ENCODE measurements at places on chromosomes 4 and X.

- no peak for DNase-seq
Measured at GRCh38 chr4:149322203-149322602, 493.4 kb downstream of the IQCM start.

- no peak for DNase-seq
Measured at GRCh38 chr4:61443813-61444510, 243.8 kb downstream of the ADGRL3 start.

DNA sequence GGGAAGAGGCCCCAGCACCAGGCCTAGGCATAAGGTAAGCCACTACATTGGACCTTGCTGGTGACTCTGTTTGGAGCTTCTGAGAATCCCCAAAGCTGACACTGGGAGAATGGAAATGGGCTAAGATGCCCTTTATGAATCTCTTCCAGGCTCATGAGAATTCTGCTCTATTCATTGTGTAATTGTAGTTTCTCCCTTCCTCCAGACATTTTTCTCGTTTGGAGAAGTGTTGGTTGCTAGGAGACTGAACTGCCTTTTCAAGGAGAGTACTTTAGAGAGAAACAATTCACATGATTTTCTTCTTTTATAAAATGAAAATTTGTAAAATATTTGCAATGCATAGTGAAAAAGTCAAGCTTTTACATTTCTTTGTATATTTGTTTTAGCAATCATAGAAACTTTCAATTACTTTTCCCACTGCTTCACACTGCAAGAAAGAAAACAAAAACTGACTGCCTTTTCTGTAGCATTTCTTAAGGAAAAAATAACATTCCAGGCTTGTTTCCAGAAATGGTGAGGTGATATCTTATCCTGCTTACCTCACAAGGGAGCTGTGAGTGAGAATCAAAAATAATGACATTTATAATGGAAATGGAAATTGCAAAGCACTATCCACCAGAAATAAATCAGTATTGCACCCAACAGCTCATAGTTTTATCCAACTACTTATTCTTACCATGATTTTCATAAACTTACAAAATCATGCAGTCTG, 24.9 kb upstream of the DCHS2 start:
- DNase-seq, result no peak

GRCh38 chr4:42778349-42778748, 114.2 kb upstream of the GRXCR1 start:
- DNase-seq, result no peak

GRCh38 chrX:12439416-12439815, 301.1 kb downstream of the FRMPD4 start:
- DNase-seq, result no peak
